ENCODE measurements at places on chromosomes 12 and 14.
A peak's percentile ranks its signal among the peaks of the same experiment; 100 is the strongest.

- peak; percentile 82 for DNase-seq
These were observed 2.2 kb downstream of the OASL start for GRCh38 chr12:121036810-121037326.

DNA sequence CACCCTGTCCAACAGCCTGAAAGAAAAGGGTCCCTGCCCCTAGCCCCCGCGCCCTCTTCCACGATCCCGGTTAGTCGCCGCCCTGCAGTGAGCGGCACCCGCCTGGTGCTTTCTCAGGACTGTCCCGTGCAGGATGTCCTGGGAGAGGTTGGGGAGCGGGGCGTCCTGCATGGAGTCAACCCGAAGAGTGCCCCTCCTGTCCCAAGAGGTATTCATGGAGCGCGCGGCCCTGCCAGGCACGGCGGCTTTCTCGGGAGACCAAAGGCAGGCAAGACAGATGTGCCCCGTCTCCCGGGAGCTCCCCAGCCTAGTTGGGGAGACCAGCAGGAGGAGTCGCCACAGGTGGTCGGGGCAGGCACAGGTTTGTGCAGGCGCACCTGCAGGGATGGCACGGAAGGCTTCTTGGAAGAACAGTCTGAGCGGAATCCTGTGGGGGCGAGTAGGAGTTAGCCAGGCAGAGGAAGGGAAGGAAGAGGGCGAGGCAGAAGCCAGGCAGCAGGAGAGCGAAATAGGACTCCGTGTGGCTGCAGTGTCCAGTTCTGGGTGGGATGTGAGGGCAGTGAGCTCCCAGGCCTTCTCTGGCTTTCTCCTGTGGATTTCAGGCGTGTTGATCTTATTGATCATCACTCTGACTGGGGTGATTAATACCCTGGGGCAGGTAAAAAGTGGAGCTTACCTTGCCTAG, 723 bp downstream of the SIVA1 start:
- DNase-seq = no peak

- DNase-seq = peak; percentile 64
These were observed 20.7 kb downstream of the GCH1 start for GRCh38 chr14:54881761-54882401.

DNA sequence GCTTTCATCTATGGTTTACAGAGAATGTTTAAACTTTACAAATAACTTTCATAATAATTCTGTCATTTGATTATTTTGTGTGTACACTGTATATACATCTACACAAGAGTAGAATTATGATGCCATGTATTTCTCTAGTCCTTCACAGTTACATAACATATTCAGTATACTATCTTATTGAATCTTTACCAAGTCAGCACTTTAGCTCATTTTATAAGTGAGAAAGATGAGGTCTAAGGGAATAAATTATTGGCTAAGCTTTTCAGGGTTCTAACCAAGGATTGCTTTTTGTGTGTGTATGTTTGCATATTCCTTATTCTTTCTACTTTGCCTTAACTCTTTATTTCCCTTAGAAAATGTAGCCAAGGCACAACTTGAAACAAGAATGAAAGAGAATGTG, 84.3 kb upstream of the PTPRQ start:
- DNase-seq = no peak

DNA sequence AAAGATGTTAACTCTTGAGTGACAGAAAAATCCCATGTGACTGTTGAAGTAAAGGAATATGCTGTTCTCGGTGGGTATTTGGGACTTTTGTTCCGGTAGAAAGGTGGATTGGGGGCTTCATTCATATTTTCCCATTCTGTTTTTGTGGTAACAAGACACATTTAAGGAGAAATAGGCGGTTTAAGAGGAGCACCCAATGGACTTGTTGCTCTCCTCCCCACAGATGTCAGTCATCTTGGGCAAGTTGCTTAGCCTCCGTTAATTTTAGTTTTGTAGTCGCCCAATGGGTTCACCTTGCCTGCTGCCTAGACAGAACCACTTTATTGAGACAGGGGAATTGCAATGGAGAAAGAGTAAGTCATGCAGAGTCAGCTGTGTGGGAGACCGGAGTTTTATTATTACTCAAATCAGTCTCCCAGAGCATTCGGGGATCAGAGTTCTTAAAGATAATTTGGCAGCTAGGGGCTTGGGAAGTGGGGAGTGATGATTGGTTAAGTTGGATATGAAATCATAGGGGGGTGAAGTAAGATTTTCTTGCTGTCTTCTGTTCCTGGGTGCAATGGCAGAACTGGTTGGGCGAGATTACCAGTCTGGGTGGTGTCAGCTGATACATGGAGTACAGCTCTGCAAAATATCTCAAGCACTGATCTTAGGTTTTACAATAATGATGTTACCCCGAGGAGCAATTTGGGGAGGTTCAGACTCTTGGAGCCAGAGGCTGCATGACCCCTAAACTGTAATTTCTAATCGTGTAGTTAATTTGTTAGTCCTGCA, 50.3 kb downstream of the SLC38A1 start:
- no peak for DNase-seq

DNA sequence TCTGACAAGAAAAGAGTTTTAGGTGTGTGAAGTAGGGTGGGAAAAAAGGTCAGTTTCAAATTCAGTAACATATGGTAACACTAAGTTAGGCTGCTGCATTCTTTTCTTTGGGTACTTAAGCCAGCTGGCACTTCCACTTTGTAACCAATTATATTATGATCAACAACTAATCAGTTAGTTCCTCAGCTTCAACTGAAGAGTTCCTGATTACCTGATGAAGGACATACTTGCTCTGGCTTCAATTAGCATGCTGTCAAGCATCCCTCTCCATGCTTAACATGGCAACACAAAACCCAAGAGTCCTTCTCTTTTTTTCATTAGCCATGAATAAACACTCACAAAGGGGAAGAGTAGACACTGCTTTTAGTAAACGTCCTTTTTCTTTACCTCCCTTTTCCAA, 6.8 kb upstream of the KANSL2 start:
- no peak for DNase-seq

- no peak for DNase-seq
These were observed 21.7 kb downstream of the DCAF5 start for GRCh38 chr14:69131176-69131575.

- DNase-seq = no peak
These were observed 117.3 kb downstream of the BEGAIN start for GRCh38 chr14:100469632-100470522.

- DNase-seq = no peak
These were observed 79.1 kb downstream of the TMEM117 start for GRCh38 chr12:43914923-43915468.

GRCh38 chr14:81211844-81212243, 8.9 kb downstream of the GTF2A1 start:
- peak; percentile 39 for DNase-seq

GRCh38 chr14:52327374-52328226, 13.5 kb downstream of the PTGER2 start:
- DNase-seq = peak; percentile 56

- no peak for DNase-seq
These were observed 51.2 kb downstream of the IRAK3 start for GRCh38 chr12:66240096-66240820.

All from AG10803 (cell line).